ENCODE measurements at places on chromosomes 2 and 18.

DNA sequence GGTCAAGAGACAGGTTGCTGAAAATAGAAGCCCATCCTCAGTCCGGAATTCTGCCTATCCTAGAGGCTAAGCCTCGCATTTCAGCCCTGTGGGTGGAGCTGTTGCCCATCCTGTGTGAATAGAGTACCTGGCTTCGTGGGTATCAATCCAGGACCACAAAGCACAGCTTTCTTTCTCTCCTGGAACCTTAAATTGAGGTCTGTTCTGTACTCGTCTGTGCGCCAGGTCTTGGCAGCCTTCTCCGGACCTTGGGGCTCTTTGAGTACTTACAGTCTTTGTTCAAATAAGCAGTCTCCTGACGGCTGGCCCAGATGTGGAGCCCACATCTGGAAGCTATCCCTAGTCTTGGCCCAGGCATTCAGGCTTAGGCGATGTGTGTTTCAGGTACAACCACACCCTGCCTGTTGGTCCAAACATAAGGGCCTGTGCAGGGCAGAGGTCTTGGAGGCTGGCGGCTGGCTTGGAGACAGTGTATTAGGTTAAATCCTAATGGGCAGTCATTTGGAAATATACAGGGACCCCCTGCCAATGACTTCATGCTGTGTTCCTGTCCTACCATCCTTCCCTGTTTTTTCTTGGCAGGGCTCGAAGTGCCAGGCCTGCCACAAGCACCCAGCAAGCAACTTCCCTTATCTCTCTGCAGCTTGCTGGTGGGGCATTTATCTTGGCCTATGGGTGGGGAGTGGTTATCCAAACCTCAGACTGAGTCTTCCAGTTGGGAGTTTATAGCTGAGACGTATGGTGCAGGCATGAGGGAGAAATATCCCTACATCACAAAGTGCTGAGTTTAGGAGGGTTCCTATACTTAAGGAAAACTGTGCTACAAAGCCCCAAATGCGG lies 294.1 kb downstream of the BCL2 start:
- DNase-seq, result no peak

- no peak for DNase-seq
Observed at GRCh38 chr2:128386066-128386465, 67.4 kb upstream of the HS6ST1 start.

DNA sequence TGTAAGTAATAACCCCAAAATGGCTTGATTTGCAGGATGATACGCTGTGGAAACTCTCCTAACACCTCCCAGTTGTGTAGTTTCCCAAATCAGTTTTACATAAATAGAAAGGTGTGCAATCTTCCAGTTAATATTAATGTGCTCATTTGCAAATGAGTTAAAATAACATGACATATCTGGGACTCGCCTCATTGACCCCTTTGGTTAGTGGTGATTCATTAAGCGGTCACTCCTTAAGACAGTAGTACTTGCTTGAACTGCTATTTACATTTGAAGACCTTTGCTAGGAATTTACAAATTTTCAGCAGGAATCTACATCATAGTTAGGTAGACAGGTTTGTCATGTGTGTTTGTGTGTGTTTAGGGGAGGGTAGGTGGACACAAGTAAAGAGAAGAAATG lies 1367.7 kb upstream of the CELF4 start:
- DNase-seq, result no peak

DNA sequence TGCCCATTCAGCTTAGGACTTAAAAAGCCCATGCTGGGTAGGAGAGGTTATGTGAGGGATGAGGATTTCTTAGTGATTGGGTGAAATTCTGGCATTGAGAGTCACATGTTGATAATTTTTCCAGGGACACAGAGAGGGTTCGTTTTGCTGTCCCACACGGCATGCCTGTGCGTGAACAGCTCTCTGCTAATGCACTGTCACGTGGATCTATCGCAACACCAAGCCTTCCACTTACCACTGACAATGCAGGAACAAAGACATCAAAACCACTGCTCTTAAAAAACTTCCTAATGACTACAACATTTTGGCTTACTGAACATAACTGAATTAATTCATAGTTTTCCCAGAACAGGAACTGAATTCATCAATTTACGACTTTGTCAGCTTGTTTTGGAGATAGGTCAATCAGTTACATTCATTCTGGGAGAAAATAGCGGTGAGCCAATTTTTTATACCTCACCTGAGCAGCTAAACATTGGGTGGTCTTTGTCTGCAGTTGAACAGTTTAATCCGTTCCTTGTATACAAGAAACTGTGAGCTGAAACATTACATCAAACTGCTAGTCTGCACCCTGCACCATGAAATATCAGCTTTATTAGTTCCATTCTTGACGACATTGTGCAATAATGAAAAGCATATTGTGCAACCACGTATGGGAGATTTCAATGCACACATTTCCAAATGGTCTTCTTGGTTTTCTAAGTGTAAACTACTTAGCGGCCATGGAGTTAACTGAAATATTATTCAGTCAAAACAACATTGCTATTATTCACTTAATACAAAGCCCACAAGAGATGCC lies 127.1 kb downstream of the LPIN1 start:
- DNase-seq, result no peak

DNA sequence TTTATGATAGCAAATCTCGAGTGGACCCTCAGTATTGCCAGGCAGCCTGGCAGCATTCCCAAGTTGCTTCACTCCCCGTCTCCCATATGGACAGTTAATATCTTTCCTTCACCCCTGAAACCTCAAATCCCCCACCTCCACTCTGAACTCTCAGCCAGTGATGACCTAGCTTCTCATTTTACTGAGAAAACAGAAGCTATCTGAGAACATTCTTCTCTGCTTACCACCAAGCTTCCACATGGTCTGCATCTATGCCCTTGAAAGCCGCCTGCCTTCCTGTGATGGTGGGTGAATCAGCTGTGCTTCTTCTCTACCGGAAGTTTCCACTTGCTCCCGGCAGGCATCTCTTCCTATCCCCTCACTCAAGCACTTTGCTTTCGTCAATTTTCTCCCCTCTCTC lies 529.2 kb downstream of the EPHA4 start:
- no peak for DNase-seq

- DNase-seq, result no peak
Observed at GRCh38 chr2:11869391-11869991, 123.1 kb downstream of the LPIN1 start.

DNA sequence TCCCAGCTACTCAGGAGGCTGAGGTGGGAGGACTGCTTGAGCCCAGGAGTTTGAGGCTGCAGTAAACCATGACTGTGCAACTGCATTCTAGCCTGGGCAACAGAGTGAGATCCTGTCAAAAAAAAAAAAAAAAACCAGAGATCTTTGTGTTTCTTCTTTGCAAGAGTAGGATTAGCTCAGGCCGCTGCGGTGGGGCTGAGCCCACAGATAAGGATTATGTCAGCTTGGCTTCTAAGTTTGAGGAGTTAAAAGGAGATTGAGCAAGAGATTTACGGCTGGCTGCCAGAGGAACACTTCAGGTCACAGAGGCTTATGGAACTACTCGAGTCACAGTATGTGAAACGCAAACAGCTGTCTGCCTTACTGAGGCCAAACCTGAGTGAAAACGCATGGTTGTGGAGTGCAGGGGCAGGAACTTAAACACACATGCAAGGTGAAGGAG lies 146.7 kb upstream of the L3MBTL4 start:
- no peak for DNase-seq

- DNase-seq, result no peak
Observed at GRCh38 chr2:37472959-37473358, 128.5 kb downstream of the QPCT start.

DNA sequence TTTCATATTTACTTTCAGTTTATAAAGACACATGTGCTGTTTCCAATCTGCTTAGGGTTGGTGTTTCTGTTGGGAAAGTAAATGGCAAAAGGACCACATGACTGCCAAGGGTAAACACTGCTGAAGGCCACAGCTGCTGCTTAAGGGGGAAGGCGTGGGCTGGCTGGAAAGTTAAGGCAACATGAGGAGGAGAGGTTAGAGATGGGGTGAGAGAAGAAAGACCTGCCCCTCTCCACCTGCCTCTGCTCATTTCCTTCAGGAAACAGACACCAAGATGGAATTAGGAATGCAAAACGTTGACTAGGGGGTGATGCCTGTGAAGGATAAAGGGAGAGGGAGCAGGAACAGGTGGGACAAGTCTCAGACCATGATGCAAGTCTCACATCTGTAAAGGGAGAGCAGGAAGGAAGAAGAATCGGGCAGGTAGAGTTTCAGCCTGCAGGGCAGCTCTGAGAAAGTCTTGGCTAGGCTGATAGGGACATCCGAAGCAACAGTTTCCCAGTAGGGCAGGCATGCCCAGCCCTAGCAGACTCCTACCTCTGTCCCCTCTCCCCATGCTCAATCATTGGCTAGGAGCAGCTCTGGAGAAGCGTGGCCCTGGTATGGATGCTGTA lies 86.0 kb downstream of the CDC42EP3 start:
- no peak for DNase-seq

DNA sequence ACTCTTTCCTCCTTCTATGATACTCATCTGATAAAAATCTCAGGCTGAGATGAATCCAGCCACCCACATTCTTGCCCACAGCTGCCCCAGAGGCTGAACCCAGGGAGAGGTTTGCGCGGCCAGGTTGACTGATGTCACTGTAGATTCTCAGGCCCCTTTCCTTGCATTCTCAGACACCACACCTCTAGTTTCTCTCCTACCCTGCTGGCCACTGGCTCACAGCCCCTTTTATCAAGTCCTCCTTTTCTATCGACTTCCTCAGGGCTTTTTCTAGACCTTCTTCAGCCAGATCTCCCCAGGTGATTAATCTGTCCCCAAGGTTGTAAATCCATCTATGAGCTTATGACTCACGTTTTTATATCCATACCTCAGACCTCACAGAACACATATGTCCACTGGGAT lies 99.8 kb downstream of the TACR1 start:
- no peak for DNase-seq

DNA sequence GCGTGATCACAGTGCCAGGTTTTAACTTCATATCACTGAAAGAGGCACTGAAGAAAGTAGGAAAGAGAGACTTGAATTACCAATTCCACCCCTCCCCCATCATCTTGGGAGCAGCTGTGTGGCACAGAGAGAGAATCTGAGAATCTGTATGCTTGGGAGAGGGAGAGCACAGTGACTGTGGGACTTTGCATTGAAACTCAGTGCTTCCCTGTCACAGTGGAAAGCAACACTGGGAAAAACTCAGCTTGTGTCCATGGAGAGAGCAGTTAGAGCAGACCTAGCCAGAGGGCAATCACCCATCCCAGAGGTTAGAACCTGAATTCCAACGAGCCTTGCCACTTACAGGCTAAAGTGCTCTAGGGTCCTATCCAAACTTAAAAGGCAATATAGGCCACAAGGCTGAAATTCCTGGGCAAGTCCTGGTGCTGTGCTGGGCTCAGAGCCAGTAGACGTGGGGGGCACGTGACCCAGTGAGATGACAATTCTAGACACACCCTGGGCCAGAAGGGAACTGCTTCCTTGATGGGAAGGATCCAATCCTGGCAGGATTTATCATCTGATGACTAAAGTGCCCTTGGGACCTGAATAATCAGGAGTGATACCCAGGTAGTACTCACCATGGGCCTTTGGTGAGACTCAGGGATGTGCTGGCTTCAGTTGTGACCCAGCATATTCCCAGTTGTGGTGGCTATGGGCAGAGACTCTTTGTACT lies 15.5 kb upstream of the ABCB11 start:
- no peak for DNase-seq

Data from stimulated activated naive CD8-positive, alpha-beta T cell treated with anti-CD3 and anti-CD28 coated beads, Interleukin-15, amount 100 ng/mL, for 72 hours (primary cell).